Natural killer cell treated with Interleukin-12 subunit alpha and Interleukin-12 subunit beta and Interleukin-15 and Interleukin-18, amount 100 ng/mL, for 72 hours (primary cell): ENCODE measurements at places on chromosomes 7 and 10. TPM values are rescaled to one million over a fixed set of nuclear protein-coding genes. Genes with fewer than 3 reads are reported as not detected.

The ABCB4 gene
- 0.69 TPM for total RNA-seq

The GPR85 gene
- 0.08 TPM for total RNA-seq

DNA sequence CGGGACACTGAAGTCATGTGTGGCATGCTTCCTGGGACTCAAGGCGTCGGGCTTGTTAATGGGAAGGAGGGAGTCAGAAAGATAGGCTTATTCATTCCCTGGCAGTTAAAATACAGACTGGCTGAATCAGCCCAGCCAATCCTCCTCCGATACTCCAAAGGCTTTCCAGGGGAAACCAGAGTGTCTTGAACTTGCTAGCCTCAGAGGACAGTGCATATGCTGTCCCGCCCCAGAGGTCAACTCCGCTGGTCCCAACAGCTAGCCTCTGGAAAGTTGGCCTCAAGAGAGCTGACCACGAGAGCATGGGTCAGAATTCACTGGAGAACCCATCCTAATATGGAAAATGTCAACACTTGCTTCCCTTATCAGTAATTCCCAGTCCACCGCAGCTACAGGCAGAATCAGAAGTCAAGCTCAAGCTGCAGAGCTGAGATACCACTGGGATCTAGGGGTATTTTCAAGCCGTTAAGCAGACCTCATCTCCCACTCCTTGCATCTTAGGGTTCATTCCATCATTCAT lies 43.0 kb downstream of the ELMO1 start:
- no peak for DNase-seq
- no peak overlapping the region for H3K27ac ChIP-seq
- H3K4me3 ChIP-seq, result no peak overlapping the region
- H3K4me1 ChIP-seq, result peaks cover 38% of the 10 kb centered on the region
- no peaks in the 10 kb centered on the region for H3K27me3 ChIP-seq
- H3K36me3 ChIP-seq, result peaks cover 9% of the 10 kb centered on the region

GRCh38 chr10:120494313-120494710 lies 37.3 kb downstream of the PLPP4 start:
- H3K4me1 ChIP-seq, result no peaks in the 10 kb centered on the region
- peaks cover 7% of the 10 kb centered on the region for H3K27me3 ChIP-seq
- DNase-seq, result no peak
- no peaks in the 10 kb centered on the region for H3K36me3 ChIP-seq
- no peak overlapping the region for H3K27ac ChIP-seq
- no peak overlapping the region for H3K4me3 ChIP-seq

GRCh38 chr7:143948733-143949132 lies 5.9 kb upstream of the OR2F1 start:
- DNase-seq, result no peak
- H3K27ac ChIP-seq, result no peak overlapping the region
- no peaks in the 10 kb centered on the region for H3K4me1 ChIP-seq
- no peaks in the 10 kb centered on the region for H3K36me3 ChIP-seq

The KCP gene
- total RNA-seq, result 0.17 TPM

The MRM2 gene
- 30.0 TPM for total RNA-seq

The CXCL12 gene
- total RNA-seq, result not detected

DNA sequence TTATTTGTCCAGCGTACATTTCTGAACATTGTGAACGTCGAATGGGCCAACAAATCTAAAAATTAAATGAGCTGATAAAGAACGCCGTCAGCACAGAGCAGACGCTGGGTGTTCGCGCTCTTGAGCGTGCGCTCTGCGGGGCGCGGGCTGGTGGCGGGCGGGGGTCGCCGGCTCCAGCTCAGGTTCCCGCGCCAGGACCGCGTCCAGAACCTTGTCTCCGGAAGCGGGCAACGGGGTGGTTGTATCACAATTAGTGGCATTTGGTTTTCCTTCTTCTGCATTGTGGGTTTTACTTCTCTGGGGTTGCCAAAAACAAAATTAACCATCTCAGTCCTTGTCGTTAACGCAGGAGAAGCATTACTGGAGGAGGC lies 2.4 kb downstream of the CYP2E1 start:
- no peak for DNase-seq
- no peak overlapping the region for H3K27ac ChIP-seq
- peaks cover 33% of the 10 kb centered on the region for H3K27me3 ChIP-seq
- peak overlapping the region; percentile 70 for H3K4me3 ChIP-seq
- no peaks in the 10 kb centered on the region for H3K36me3 ChIP-seq
- H3K4me1 ChIP-seq, result peaks cover 15% of the 10 kb centered on the region

The PAX4 gene
- not detected for total RNA-seq

The BLNK gene
- 1.0 TPM for total RNA-seq

The MINPP1 gene
- total RNA-seq, result 13.6 TPM

DNA sequence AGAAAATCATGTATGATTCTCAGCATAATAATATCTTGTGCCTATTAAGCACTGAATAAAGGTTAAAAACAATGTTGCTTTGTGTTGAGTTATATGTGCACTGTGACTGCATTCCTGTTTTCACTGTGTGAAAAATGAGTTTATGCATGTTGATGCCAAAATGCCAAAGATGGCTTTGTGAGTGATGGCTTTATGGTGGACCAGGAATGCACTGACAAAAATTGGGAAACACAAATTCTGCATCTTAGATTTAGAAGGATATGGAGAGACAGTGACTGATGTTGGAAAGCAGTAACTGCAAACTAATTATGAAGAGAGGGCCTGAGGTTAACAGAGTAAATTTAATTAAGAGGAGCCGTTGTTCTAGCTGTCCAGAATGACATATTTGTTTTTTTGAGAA lies 440.4 kb downstream of the KIF20B start:
- no peak for DNase-seq
- H3K36me3 ChIP-seq, result peaks cover 2% of the 10 kb centered on the region
- H3K4me1 ChIP-seq, result no peaks in the 10 kb centered on the region
- H3K27ac ChIP-seq, result no peak overlapping the region

GRCh38 chr7:148144827-148145226 lies 445.7 kb upstream of the C7orf33 start:
- no peaks in the 10 kb centered on the region for H3K4me1 ChIP-seq
- peaks cover 9% of the 10 kb centered on the region for H3K27me3 ChIP-seq
- H3K36me3 ChIP-seq, result no peaks in the 10 kb centered on the region
- no peak for DNase-seq
- no peak overlapping the region for H3K4me3 ChIP-seq

GRCh38 chr10:89164080-89164479 lies 43.0 kb downstream of the CH25H start:
- peak overlapping the region; percentile 14 for H3K27ac ChIP-seq
- DNase-seq, result no peak
- peaks cover 17% of the 10 kb centered on the region for H3K4me1 ChIP-seq
- H3K36me3 ChIP-seq, result no peaks in the 10 kb centered on the region
- peak overlapping the region; percentile 54 for H3K4me3 ChIP-seq

- peaks cover 4% of the 10 kb centered on the region for H3K4me1 ChIP-seq
- no peak overlapping the region for H3K4me3 ChIP-seq
- H3K27ac ChIP-seq, result no peak overlapping the region
- DNase-seq, result no peak
- no peaks in the 10 kb centered on the region for H3K36me3 ChIP-seq
Measured at GRCh38 chr10:58330431-58330830, 4.4 kb upstream of the UBE2D1 start.

DNA sequence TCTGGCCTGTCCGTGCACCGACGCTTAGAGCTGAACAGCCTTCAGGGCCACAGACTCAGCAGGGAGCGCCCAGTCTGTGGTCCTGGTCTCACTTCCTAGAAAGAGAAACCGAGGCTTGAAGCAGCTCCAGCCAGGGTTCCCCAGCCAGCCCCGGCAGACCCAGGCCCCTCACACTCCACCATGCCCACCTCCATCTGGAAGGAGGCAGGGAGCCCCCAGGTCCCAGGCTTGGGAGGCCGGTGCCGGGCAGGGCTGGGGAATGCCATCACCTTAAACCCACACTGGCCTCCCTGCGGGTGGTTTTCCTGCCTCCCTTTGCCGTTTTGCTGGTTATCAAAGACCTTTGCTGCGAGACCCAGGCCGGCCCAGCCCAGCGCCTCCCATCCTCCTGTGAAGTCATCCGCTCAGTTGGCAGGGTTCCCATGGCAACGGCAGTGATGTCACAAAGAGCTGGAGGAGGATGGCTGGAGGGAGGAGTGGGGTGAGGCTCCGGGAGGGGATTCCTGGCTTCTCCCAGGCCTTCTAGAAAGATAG lies 24.0 kb downstream of the ELFN1 start:
- peaks cover 16% of the 10 kb centered on the region for H3K27me3 ChIP-seq
- H3K4me1 ChIP-seq, result no peaks in the 10 kb centered on the region
- H3K27ac ChIP-seq, result no peak overlapping the region
- no peaks in the 10 kb centered on the region for H3K36me3 ChIP-seq

- H3K36me3 ChIP-seq, result no peaks in the 10 kb centered on the region
- no peak for DNase-seq
- H3K4me3 ChIP-seq, result no peak overlapping the region
- no peaks in the 10 kb centered on the region for H3K4me1 ChIP-seq
- H3K27ac ChIP-seq, result no peak overlapping the region
- no peaks in the 10 kb centered on the region for H3K27me3 ChIP-seq
Measured at GRCh38 chr10:86824151-86824550, 67.7 kb downstream of the BMPR1A start.

DNA sequence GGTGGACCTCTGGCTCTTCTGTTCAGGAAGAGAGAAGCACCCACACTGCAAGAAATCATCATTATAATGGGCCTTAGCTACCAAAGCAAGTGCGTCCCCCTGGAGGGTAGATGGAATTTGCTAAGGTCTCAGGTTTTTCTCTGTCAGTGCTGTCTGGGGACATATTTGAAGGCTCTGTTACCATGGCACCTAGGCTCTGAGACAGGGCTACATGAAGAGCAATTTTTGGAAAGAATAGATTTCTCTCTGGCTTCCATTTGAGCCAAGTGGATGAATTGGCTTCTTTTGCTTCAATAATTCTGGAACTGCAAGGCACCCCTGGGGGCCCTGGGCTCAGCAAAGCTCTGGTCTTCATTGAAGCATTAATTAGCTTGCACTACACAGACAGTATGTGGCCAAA lies 349.1 kb upstream of the GALNT17 start:
- DNase-seq, result no peak
- no peaks in the 10 kb centered on the region for H3K27me3 ChIP-seq
- H3K4me1 ChIP-seq, result peaks cover 22% of the 10 kb centered on the region
- no peak overlapping the region for H3K27ac ChIP-seq

GRCh38 chr10:4043897-4044665 lies 259.1 kb upstream of the KLF6 start:
- no peak for DNase-seq
- H3K36me3 ChIP-seq, result peaks cover 16% of the 10 kb centered on the region

DNA sequence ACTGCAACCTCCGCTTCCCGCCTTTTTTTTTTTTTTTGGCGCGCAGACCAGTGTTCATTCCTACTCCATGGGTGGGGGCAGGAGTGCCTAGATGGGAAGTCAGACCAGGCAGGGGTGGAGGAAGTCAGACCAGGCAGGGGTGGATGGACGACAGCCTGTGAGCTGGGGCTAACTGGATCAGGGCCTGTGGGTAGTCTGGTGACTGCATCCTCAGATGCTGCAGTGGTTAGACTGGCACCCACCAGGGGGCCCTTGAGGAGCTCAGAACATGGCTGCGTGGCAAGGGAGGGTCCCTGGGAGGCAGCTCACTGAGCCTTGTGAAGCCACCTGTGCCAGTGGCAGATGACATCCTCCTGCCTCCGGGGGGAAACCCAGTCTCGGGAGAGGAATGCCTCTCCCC lies 35.1 kb downstream of the RCC1L start:
- DNase-seq, result no peak
- no peaks in the 10 kb centered on the region for H3K27me3 ChIP-seq
- H3K36me3 ChIP-seq, result no peaks in the 10 kb centered on the region
- H3K4me3 ChIP-seq, result no peak overlapping the region

GRCh38 chr10:31657434-31657872 lies 271.2 kb downstream of the ARHGAP12 start:
- H3K36me3 ChIP-seq, result no peaks in the 10 kb centered on the region
- no peaks in the 10 kb centered on the region for H3K4me1 ChIP-seq
- no peak overlapping the region for H3K27ac ChIP-seq

- no peaks in the 10 kb centered on the region for H3K4me1 ChIP-seq
- no peaks in the 10 kb centered on the region for H3K27me3 ChIP-seq
- H3K36me3 ChIP-seq, result no peaks in the 10 kb centered on the region
- no peak overlapping the region for H3K27ac ChIP-seq
- DNase-seq, result no peak
Measured at GRCh38 chr7:114710499-114710898, 211.4 kb upstream of the MDFIC start.

GRCh38 chr10:105837951-105838350 lies 1196.9 kb downstream of the SORCS3 start:
- peak overlapping the region; percentile 59 for H3K4me3 ChIP-seq
- DNase-seq, result no peak
- H3K27me3 ChIP-seq, result no peaks in the 10 kb centered on the region
- H3K36me3 ChIP-seq, result no peaks in the 10 kb centered on the region
- peaks cover 4% of the 10 kb centered on the region for H3K4me1 ChIP-seq
- no peak overlapping the region for H3K27ac ChIP-seq

The EN2 gene
- total RNA-seq, result not detected

- H3K4me3 ChIP-seq, result no peak overlapping the region
- peaks cover 6% of the 10 kb centered on the region for H3K36me3 ChIP-seq
- no peak for DNase-seq
- no peak overlapping the region for H3K27ac ChIP-seq
Measured at GRCh38 chr7:98628418-98628817, 11.3 kb downstream of the NPTX2 start.

The MTPN gene
- 190 TPM for total RNA-seq

DNA sequence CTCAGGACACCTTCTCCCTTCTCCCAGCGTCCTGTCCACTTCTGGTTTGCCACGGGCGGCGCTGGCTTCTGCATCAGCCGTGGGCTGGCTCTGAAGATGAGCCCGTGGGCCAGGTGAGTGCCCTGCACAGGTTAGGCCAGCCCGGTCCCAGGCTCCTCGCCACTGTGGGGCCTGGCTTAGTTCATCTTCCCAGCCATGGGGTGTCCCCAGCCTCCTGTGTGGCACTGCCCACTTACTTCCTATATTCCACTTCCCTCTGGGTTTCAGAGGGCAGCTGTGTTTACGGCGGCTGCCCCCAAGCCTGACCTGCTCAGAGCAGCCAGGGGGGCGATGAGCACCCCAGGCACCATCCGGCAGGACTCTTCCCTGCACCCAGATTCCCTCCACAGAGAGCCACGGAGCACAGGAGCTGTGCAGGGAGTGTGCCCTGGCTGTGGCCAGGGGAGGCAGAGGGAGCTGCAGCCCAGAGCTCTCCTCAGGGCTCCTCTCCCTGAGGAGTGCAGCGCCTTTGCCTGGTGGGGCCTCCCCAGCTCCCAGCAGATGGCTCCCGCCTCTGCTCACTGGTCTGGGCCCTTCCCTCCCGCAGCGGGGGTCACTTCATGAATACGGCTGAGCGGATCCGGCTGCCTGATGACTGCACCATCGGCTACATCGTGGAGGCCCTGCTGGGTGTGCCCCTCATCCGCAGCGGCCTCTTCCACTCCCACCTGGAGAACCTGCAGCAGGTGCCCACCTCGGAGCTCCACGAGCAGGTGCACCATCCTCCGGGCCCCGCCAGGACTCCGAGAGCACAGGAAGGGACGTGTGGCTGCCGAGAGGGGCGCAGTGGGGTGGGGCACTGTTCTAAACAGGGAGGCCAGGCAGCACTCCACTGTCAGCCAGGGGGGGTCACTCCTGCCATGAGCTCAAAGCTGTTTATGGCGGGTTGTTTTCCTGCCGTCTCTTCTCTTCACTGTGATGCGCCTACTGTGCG lies 6.4 kb downstream of the LFNG start:
- peaks cover 37% of the 10 kb centered on the region for H3K4me1 ChIP-seq
- no peaks in the 10 kb centered on the region for H3K36me3 ChIP-seq
- peak overlapping the region; percentile 36 for H3K4me3 ChIP-seq
- no peaks in the 10 kb centered on the region for H3K27me3 ChIP-seq
